ENCODE measurements at places on chromosomes 3 and 15.

DNA sequence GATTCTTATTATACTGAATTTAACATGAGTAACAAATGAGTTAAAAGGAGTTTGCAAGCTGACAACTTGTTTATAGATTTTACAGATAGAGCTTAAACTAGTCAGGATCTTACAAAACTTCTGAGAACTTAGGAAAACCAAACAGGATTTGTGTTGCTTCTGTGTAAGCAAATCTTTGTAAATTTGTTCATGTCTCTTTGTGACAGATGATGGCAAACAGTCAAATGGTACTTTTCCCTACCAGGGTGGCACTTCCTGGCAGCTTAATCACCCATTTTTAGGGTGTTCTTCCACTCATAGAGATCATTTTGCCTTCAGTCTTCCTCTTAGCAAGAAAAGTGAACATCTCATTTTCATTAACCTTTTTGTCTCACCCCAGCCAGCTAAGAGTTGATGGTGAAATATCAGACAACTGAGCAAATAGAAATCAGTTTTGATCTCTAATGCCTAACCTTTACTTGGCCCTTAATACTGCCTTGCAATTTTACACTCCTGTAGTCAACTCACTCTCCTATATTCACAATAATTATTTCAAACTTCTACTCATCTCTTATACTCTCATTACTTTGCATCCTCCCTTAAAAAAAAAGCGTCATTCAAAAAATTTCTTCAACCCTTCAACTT is 23.7 kb upstream of the NECTIN3 start:
- DNase-seq, result no peak

DNA sequence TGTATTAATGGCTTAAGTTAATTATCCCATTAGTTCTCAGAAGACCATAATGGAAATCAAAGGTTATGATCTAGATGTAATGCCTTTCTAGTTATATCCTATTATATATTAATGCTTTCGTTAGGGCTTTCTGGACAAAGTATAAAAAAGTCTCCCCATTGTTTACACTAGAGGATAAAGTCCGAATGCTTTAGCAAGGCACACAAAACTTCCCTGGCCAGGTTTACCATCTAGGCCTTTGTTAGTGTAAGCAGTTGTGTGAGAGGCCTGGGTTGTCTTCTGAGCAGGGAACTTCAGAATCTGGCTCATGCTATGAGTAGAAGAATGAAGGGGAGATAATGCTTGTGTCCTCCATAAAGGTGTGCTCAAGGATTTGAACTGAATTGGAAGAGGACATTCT is 106.3 kb upstream of the MEIS2 start:
- DNase-seq, result no peak

- no peak for DNase-seq
Measured at GRCh38 chr3:38986901-38987300, 64.8 kb downstream of the SCN11A start.

DNA sequence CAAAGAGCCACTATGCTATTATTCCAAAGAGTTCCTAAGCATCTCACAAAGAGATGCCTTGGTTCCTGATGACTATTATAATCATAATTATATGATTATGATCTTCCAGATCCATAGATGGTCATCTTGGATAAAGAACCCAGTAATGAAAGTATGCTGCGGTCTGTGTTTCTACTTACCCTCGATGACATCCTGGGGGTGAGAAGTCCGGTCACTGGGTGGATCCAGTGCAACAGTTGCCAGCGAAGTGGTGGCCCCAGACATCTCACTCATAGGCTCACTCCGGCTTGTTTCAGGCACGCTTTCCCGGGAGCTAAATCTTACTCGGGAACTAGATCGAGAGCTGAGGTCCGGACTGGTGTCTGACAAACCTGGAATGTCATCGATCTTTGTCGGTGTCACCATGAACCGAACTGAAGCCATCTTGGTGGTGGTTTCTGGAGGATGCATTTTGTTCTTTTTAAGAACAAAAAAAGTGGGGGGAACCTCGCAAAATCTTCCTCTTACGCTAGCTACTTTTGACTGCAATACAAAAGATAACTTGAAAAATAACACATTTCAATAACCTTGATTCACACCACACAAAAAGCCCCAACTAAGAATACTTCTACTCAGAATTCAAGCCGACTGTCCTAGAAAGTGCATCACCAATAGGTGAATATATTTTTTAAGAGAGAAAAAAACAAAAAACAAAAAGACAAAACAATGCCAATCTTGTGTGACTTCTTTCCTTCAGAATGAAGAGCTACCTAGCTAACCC is 1.2 kb downstream of the SLC12A6 start:
- no peak for DNase-seq

DNA sequence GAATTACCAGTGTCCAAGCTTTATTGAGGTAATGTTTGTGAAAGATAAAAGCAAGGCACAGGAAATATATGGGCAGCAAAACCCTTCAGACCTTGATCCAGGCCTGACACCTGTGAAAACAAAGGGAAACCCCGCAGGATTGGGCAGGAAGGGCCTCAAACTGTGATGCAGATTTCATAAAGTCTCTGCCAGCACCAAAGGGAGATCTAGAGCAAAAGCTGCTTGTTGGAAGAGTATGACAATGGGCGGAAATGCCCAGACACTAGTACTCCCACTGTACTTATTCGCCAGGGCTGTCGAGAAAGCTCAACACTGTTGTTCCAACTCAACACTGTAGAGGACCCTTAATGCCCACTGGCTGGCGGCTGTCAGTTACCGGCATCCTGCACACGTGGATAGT is 207.9 kb downstream of the CD47 start:
- DNase-seq, result no peak

GRCh38 chr3:52172262-52172757 is 18.1 kb upstream of the POC1A start:
- no peak for DNase-seq

GRCh38 chr15:93515256-93516051 is 426.4 kb upstream of the RGMA start:
- DNase-seq, result no peak

GRCh38 chr15:96070636-96071035 is 259.9 kb upstream of the NR2F2 start:
- DNase-seq, result no peak

GRCh38 chr15:25624504-25625177 is 185.8 kb upstream of the UBE3A start:
- no peak for DNase-seq

DNA sequence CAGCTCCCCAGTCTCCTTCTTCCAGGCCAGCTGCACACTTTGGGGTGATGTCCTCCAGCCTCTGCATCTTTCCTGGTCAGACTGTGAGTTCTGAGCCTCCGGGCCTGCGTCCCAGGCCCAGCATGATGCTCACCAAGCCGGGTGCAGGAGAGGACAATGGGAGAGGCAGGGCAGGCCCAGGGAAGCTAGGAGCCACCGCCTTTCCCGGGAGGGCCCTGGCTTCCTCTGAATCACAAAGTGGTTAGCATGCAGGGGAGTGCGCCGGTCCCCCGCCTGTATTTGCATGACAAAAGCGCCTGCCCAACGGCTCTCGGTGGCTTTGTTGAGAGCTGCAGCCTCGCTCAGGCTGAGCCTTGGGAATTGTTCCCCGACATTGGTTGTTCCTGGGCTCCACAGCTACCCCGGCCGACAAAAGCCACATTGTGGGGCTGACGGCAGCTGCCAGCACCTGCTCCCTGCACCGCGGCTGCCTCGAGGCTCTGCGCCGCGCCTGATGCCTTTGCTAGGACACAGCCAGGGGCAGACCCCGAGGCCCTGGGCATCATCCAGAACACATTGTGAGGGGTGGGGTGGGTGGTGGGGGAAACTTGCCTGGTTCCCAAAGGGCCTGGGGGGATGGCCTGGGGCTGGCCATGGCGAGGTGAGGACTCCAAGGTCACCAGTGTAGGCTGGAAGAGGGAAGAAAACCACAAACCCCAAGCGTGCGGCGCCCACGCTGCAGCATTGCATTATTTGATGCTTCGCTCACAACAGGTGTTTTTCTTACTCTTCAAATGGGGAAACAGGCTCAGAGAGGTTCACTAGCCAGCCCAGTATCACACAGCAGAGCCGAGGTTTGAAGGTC is 20.0 kb upstream of the KLF13 start:
- no peak for DNase-seq

GRCh38 chr15:99126131-99126588 is 21.3 kb downstream of the SYNM start:
- DNase-seq, result no peak

- DNase-seq, result no peak
Measured at GRCh38 chr15:88385078-88385700, 82.0 kb downstream of the MRPL46 start.

- DNase-seq, result no peak
Measured at GRCh38 chr15:42471002-42471401, 19.9 kb downstream of the ZNF106 start.

- no peak for DNase-seq
Measured at GRCh38 chr3:179962629-179963387, 73.9 kb downstream of the PEX5L start.

DNA sequence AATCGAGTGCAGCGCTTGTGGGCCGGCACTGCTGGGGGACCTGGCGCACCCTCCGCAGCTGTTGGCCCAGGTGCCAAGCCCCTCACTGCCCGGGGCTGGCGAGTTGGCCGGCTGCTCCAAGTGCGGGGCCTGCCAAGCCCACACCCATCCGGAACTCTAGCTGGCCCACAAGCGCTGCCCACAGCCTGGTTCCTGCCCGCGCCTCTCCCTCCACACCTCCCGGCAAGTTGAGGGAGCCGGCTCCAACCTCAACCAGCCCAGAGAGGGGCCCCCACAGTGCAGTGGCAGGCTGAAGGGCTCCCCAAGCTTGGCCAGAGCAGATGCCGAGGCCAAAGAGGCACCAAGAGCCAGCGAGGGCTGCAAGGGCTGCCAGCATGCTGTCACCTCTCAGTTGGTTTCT is 73.4 kb downstream of the PLXNA1 start:
- DNase-seq, result no peak

DNA sequence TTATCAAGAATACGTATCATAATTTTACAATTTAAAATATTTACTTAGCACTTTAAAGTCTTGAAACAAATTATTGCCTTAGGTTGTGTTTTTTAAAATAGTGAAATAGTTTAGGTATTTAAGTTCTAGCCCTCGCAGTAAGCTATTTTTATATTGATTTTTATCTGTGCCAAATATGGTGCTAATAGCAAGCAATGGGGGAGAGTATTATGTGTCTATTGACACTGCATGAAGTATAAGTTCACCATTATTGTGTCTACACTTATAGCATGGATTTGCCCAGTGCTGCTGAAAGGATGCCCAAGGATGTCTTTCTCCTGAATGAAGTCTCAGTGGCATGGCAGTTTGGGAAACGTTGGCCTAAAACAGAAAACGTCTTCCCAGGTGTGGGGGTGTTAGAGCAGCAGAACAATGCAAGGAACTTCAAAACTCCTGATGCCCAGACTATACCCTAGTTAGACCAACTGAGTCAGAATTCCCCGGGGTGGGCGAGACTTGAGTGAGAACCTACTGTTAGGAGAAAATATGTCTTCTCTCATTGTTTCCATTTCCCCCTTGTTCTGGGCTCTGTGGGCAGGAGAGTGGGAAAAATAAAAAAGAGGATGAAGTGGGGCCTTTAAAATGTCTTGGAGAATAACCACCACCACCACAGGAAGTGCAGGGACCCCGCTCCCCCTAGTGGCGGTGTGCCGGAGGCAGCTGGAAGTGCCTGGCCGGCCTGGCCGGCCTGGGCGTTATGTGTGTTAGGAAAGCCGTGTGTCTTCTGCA is 104.2 kb upstream of the SLC7A14 start:
- peak; percentile 68 for DNase-seq

DNA sequence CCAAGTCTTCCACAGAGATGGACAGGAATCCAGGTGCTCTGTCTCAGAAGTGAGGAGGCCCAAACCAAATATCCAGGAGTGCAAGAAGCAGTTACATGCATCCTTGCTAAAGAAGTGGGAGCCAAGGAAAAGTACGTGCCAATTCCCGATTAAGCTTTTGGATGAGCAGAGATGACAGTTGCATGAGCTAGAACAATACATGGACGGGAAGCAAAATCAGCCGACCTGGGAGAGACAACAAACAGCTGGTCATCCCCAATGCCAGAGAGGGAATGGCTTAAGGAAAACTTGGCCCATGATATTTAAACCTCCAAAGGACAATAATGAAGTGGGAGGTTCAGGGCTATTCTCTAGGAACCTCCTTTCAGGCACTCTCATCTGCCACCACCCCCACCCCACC is 86.0 kb upstream of the ABHD17C start:
- no peak for DNase-seq

- no peak for DNase-seq
Measured at GRCh38 chr15:65355173-65355987, 22.4 kb downstream of the IGDCC3 start.

DNA sequence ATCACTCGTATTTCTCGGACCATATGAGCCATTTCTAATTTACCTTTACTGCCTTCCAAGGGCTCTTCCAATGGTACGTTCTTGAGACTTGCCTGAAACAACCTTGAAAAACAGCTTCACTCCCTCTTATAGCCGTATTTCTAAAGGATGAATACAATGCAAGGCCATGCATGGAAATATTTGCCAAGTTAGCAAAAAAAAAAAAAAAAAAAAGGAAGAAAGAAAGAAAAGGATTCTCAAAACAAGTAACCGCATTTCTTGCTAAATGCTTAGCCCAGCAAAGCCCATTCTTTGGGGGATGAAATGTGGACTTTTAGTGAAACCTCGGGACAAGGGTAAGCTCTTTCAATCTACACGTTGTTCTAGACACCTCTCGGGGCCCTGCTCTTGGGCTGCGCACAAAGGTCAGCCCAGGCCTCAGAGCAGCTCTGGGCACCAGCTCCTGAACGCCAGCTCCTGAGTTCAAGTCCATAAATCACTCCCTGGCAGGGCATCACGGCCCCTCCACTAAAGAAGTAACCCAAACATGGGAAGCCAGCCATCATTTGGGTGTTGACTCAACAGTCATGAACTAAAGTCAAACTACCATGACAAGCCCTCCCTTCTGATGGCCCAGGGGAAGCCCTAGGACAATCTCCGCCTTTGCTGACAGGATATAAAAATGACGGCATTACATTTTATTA is 132.7 kb downstream of the ADAMTS17 start:
- no peak for DNase-seq

DNA sequence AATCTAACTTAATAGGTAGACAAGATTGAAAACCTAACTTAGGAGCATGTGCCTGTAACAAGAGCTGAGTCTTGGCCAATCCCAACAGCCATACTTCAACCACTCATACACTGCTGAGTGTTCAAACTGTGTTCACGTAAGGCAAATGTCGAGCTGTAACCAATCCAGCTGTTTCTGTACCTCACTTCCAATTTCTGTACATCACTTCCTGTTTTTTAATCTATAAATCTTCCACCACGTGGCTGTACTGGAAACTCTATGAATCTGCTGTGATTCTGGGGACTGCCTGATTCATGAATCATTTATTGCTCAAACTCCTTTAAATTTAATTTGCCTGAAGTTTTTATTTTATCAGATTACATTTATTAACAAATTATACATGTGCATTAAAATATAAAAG is 44.6 kb upstream of the NEDD4 start:
- no peak for DNase-seq

DNA sequence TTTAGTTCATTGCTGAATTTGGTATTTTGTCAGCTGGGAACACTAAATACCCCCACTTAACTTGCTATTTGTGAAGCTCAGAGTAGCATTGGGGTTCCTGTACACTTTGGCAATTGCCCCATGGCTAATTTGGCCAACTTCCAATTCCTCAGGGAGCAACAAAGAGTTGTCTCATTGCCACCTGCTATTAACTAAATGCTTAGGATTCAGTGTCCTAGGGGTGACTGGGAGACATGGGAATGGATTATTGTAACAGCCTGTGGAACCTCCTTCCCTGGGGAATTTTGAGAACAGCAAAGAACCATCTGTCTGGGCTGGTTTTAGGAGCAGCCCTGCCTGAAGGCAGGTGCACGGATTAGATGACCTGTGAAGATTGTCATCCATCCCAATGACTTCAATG is 437.4 kb upstream of the TPRG1 start:
- no peak for DNase-seq

All from germinal center (tissue), 1 donor.